ENCODE measurements at places on chromosomes 6 and 20. TPM values are rescaled to one million over a fixed set of nuclear protein-coding genes. Genes with fewer than 3 reads are reported as not detected.
A peak's percentile ranks its signal among the peaks of the same experiment; 100 is the strongest.

DNA sequence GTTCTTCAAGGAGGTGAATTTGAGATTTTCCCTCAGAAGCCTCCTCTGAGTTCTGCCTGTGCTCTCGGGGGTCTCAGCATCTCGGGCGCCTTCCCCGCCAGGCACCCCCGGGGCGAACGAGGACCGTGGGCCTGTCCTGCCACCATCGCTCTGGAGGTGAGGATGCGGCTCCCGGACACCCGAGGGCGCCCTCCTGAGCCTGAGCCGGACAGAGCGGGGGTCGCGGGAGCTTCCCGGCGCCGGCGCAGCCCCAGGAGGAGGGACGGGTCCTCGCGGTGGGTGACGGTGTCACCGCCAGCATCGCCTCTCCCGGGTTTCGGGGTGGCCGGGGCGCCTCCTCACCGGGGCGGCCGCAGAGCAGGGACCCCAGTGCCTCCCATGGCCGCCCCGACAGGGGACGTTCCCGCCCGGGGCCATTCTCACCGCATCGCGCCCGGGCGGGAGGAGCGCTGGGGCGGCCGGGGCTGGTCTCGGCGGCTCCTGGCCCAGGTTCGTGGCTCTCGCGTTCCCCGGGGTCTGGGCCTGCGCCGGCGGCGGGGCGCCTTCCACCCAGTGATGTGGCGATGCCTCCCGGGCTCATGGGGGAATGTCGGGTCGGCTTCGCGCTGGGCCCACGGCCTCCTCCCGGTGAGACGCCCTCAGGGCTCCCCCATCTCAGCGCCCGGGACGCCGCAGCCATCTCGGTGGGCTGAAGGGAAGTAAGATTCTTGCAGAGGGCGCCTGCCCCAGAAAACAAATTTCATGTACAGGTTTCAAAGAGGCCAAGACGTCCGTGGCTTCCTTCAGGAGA is 210.5 kb downstream of the ERMARD start:
- peak; percentile 84 for DNase-seq

DNA sequence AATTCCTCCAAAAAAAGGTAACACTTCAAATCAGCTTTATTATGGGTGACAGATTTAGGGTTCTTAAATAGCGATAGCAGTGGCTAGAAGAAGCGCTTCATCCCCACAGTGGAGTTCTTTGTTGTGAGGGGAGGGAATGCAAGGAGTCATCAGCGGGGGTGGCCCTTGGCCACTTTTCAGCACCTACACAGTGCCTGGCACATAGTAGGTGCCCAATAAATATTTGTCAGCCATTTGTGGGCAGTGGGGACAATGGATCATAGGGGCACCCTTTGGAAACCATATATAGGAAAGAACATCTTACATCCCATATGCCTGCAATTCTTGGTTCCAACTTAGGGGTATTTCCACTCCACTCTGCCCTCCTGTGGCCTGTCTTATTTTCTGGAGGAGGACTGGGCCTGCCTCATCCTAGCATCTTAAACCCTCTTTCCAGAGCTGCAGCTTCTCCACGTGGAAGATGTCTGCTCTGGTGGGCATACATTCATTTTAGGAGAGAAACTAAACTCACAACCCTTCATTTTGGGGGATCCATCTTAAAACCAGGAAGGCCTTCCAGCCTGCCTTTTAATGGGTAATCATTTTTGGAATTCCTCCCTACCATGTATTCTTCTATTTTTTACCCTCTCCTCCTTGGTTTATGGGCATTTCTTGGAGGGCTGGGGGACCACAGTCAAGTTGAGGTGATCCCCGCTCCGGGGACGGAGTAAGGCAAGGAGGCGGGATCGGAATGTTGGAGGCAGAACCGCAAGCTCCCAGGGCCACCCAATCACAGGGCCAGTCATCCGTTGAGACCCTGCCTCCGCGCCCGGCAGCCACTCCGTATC is 2.6 kb upstream of the GPSM3 start:
- no peak for DNase-seq

GRCh38 chr6:142222022-142222421 is 75.0 kb downstream of the VTA1 start:
- DNase-seq = no peak

DNA sequence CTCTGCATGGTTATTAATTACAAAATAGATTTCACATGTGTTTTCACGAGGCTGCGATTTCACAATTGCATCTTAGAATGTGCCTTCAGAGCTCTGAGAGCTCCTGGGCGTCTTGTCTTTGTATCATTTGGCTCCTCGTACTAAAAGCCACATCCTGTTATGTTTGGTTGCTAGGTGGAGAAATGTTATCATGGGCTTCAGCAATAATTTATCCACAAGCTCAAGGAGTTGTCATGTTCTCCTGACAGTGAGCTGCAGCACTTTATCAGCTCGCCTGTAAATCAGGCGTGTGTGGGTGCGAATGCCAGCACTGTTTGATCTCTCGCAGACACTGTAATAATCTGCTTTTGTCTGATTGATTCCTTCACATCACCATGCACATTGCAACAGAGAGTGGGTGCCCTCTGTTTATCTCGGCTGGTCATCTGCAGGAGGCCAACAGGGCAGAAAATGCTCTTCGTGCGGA is 218.6 kb upstream of the ZFP64 start:
- DNase-seq = no peak

GRCh38 chr6:32226434-32226833 is 2.6 kb upstream of the NOTCH4 start:
- no peak for DNase-seq

GRCh38 chr20:32702706-32703425 is 29.1 kb upstream of the C20orf203 start:
- DNase-seq = no peak

DNA sequence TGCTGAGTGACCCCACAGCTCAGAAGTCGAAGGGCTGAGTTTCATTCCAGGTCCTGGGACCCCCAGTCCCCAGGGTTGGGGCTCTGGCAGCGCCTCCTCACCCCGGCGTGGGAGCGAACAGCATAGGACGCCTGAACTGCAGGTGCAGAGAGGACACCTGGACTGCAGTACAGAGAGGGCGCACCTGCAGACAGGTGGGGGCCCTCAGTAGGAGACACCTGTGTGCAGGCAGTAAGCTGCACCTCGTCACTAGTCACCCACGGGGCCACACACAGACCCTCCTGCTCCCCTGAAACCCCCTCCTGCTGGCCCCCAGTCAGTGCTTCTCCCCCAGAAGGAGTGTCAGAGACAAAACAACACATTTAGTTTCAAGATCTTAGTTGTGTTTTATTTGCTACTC is 8.6 kb upstream of the NKAIN4 start:
- no peak for DNase-seq

GRCh38 chr20:46758929-46759669 is 49.6 kb downstream of the SLC2A10 start:
- no peak for DNase-seq

DNA sequence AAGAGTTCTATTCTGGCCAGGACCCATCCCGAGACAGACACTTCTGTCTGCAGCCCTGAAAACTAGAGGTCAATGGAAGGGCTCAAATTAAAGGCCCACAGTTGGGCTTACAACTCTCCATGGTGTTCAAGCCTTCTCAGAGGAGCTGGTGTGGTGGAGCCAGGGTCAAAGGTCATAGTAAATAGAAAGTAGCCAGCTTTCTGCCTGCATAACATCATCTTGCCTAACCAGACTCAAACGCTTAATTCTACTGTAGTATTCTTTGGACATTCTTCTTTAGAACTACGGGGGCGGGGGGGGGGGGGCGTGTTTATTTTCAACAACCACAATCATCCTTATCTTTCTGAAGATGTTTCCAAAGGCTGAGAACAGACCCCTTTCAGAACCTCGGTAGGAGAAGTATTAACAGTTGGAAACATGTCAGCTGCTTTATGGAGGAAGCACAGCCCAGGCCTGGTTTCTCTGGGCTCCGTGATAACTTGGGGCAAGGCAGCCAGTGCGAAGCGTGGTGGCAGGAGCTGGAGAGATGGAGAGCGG is 1.5 kb upstream of the RREB1 start:
- DNase-seq = no peak

Gene CLPSL2
- total RNA-seq = not detected

Gene ELMO2
- 48.8 TPM for total RNA-seq

GRCh38 chr6:77383026-77383425 is 80.3 kb downstream of the HTR1B start:
- DNase-seq = no peak

Gene SLC32A1
- total RNA-seq = not detected

DNA sequence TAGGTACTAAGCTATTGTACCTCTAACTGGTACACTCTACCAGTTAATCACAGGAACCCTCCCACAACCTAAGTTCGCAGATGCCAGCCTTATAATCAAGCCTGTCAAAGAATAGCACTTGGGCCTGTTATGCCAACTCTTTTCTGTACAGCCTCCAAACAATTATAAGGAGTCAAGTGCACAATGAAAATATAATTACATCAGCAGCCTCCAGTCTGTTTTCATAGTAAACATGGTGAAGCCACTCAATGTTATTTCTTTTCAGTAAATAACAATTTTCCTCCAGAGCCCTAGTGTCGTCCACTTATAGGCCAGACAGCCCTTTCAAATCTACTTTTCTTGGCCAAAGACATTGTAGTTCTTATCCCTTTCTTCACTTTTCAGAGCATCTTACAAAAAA is 82.7 kb upstream of the CARMIL1 start:
- no peak for DNase-seq

DNA sequence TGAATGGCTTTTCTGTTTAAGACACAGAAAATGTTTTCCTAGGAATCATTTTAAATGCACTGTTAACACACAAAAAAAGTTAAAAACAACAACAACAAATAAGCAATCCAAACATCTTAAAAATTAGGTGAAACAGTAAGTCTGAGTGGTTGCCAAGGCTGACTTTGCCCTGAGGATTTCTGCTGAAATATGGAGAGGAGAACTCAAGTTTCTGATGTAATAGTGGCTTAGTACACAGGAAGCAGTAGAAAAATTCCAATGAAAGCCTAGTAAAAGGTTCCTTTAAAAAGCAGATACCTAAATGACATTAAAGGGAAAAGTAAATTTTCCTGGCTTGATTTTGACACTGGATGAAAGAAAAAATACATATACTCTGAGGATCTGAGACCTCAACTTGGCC is 184.2 kb downstream of the EPM2A start:
- no peak for DNase-seq

GRCh38 chr20:63596423-63596822 is 22.4 kb upstream of the HELZ2 start:
- DNase-seq = no peak

- no peak for DNase-seq
Measured at GRCh38 chr6:153309651-153310050, 178.6 kb upstream of the RGS17 start.

DNA sequence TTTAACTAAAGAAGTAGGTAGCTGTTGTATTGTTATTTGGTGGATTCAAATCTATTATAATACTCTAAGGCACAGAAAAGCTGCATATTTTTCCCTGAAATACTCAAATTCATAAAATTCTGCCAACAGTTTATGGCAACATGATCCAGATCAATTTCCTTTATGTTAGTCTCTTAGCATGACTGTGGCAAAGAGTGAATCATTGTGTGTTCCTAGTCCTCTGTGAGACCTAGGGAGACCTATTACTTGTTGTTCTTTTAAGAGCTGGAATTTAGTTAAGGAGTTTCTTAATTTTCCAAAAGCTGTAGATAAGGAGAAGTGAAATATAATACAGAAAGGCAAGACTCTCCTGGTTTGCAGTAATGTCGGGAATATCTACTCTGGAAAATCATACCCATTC is 149.6 kb downstream of the RIMS1 start:
- DNase-seq = no peak
